T1000 (cell line): ENCODE measurements at places on chromosomes 16 and 17.

DNA sequence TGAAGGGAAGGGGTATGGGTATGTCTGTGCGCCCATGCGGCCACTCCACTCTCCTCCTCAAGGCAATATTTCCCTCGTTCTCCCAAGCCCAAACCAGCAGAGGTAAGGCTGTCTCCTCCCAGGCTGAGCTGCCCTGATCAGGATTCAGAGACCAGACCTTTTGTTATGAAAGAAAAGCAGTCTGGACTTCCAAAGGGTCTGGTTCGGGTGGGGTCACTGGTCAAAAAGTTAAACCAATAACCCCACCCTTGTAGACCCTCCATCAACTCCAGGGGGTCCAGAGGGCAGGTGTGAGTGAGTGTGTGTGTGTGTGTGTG is 5.7 kb upstream of the DLX4 start:
- DNase-seq: no peak

GRCh38 chr17:75457047-75457654 is 716 bp downstream of the TMEM94 start:
- peak; percentile 22 for DNase-seq

DNA sequence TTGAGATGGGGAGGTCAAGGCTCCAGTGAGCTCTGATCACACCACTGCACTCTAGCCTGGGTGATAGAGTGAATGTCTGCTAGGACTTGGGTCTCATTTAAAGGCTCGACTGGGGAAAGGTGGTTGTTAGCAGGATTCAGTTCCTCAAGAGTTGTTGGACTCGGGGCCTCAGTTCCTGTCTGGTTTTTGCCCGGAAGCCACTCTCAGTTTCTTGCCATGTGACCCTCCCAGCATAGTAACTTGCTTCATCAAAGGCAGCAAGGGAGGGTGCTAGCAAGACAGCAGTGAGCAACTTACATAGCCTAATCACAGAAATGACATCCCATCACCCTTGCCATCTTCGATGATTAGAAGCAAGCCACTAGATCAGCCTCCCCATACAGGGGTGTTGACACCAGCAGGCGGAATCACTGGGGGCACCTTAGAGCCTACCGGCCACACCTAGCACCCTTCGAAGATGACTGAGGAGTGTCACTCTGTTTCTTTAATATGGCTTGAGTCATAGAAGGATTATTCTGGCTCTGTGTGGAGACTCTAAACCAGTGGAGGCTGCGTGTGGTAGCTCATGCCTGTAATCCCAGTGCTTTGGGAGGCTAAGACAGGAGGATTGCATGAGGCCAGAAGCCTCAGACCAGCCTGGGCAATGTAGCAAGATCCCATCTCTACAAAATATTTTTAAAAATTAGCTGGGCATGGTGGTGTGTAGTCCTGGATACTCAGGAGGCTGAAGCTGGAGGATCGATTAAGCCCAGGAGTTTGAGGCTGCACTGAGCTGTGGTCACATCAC is 13.2 kb upstream of the SCNN1B start:
- no peak for DNase-seq

GRCh38 chr16:57795431-57795878 is 6.8 kb downstream of the KIFC3 start:
- no peak for DNase-seq

- DNase-seq: no peak
Observed at GRCh38 chr16:54935266-54935968, 4.8 kb downstream of the IRX5 start.

GRCh38 chr17:26818736-26819135 is 475.2 kb upstream of the WSB1 start:
- no peak for DNase-seq

- no peak for DNase-seq
Observed at GRCh38 chr17:7834542-7834956, 532 bp downstream of the KDM6B start.

- no peak for DNase-seq
Observed at GRCh38 chr16:4166821-4167220, 50.6 kb upstream of the ADCY9 start.

- no peak for DNase-seq
Observed at GRCh38 chr16:47061204-47061603, 82.5 kb downstream of the NETO2 start.

DNA sequence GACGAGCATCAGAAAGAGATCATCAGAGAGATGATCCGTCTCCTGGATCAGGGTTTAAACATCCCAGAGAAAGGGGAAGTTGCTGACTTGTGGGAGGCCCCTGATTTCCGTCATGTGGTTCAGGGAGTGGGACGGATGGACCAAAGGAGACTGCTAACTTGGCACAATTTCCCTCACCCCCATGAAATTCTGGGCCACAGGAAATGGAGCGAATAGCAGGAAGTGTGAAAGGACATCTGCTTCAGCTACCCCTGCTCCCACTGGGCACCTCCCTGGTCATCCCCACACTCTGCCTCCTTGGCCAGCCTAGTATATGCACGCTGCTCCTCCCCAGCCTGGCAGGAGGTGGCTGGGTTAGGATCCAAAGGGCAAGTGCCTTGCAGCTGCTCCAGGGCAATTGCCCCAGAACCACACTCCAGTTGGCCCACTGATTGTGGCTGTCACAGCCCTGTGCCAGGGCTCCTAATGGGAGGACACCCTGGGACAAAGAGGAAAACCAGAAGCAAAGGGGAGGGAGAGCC is 1.3 kb downstream of the ARRB2 start:
- DNase-seq: no peak
